Activated naive CD8-positive, alpha-beta T cell treated with anti-CD3 and anti-CD28 coated beads, Interleukin-2, amount 50 U/mL, for 24 hours (primary cell): ENCODE measurements at places on chromosomes 3 and 15.
A peak's percentile ranks its signal among the peaks of the same experiment; 100 is the strongest.

DNA sequence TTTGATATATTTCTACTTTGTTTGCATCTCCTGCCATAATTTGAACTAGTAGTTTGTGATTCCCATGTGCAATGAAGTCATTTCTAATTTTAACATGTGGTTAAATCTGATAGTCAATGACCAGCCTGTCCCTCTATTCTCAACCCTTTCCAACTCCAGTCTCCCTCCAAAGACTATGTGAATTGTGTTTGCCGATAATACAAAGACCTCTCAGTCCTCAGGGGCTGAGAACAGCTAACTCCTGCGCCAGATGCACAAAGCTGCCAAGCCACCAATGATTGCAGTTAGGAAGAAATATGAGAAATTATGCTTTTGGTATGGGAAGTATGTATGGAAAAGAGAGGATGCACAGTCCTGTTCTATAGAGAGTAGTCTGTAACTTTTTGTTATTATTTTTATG is 54.0 kb downstream of the KCNH8 start:
- no peak for DNase-seq

- DNase-seq: no peak
Observed at GRCh38 chr3:36943601-36944000, 1.3 kb downstream of the TRANK1 start.

- DNase-seq: no peak
Observed at GRCh38 chr3:183353421-183353820, 75.0 kb downstream of the MCF2L2 start.

- no peak for DNase-seq
Observed at GRCh38 chr15:40595219-40595618, 1.2 kb downstream of the KNL1 start.

- DNase-seq: peak; percentile 13
Observed at GRCh38 chr15:48645558-48646330, at the start of gene FBN1. FBN1 (minus strand) TSS chr15:48645709; CDS start chr15:48644769, 940 bp downstream.

DNA sequence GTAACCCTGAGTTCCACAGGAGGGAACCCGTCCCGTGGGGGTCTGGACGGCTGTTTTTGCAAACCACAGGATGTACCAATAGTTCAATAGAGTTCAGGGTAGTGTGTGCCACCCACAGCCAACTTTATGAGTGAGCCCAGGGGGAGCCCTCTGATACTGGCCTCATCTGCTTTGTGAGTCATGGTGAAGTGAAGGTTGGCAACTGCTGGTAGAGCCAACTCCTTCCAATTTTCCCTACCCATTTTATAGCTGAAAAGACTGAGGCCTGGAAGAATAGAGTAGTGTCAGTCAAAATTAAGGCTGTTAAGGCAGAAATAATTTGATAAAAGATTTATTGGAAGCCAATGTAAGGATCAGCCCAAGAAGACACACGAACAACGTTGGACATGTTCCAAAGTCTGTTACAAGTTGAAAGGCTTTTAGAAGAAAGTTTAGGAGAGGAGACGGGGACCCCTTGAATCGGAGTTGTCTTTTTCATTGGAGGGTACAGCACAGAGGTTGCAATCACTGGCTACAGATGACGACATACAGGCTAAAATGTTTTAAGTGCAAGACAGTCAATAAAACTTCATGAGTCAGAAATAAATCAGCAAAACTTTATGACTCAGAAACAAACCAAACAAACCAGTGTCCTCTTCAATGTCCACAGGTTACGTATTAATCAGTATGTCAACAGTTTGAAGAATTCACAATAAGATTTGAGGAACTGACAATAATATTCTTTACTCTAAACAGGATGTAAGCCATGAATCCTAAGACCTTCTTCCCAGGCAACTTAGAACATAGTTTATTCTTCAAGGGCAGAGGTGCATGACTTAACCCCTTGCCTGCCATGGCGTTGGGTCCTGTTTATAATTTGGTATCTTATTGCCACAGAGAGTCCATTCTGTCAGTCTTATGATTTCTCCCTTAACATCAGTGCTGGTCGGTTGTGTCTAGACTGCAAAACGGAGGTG is 62.9 kb upstream of the NR2E3 start:
- no peak for DNase-seq

- DNase-seq: no peak
Observed at GRCh38 chr3:13080591-13080990, 7.4 kb upstream of the IQSEC1 start.

GRCh38 chr3:143445118-143445517 is 325.5 kb downstream of the CHST2 start:
- DNase-seq: no peak

DNA sequence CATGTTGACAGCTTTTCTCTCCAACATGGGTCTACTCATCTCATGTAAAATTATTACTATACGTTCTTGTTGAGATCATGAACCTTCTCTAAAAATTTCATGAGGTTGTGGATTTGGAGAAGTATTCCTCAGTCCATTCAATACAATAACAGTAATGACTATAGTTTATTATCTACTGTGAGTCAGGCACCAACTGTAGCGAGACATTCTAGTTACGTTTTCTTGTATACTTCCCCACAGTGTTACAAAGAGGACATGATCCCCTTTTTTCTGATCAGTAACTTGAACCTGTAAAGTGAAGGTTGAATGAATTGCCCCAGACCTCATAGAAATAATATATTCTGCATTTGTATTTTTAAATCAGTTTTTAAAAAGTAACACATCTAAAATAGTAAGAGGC is 76.4 kb downstream of the AKAP13 start:
- DNase-seq: no peak

- no peak for DNase-seq
Observed at GRCh38 chr3:1380926-1381646, 288.3 kb downstream of the CNTN6 start.

DNA sequence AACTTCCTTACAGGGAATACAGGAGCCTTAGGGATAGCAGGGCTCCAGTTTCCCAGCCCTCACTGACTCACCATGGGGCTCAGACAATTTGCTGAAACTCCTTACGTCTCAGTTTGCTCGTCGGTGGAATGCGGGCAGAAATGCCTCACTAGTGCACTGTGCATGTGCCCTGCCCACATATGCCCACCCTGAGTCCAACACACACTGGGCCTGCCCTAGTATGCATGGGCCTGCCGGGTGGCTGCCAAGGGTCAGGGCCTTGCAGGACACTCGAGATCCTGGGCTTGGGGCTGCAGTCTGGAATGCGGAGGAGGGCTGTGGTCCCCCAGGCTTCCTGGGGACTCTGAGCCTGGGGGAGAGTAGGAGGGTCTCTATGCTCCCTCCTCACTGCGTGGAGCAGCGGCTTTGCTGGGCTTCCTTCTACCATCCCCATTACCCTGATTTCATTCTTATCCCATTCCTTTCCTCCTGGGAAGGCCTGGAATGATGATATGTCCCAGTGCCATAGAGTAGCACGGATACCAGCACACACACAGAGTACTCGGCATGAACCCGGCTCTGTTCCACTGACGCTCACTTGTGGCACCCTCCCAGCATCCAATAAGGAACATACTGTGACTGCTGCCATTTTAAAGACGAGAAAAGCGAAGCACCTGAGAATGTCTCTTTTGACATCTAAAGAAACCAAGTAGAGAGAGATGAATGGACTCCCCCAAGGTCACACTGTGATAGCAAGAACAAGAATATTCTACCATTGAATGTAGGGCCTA is 124.2 kb downstream of the ASB7 start:
- no peak for DNase-seq

DNA sequence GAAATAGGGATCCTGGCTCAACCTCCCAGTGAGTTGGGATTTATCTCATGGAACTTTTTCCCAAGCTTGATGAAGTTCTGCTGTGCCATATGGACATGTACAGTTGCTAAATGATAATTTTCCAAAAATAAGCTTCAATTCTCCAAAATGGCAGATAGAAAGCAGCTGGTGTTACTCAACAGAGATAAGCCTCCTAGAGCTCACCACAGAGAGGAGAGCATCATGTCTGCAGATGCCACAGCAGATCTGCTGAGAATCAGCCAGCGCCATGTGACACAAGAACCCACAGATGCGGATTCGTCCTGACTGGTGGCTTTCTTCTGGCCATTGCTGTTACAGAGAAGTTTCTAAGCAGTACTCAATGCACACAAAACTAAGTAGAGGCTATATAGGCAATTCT is 50.6 kb downstream of the AGTR1 start:
- no peak for DNase-seq

DNA sequence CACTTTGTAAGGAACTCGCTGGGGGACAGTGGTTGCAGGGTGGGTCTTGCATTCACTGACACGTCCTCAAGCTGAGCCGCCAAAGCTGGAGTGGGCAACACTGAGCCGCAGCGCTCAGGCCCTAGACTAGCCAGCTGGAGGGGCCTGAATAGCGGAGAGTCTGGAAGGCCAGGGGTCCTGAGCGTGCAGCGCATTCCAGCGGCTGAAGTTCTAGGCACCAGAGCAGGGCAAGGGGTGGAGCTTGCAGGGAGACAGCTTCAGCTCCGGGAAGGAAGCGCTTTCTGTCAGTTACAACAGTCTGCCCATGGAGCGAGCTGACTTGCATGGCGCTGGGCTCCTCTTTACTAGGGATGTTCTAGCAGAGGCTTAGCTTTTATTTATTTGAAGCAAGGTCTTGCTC is 2.7 kb downstream of the MAP6D1 start:
- no peak for DNase-seq

DNA sequence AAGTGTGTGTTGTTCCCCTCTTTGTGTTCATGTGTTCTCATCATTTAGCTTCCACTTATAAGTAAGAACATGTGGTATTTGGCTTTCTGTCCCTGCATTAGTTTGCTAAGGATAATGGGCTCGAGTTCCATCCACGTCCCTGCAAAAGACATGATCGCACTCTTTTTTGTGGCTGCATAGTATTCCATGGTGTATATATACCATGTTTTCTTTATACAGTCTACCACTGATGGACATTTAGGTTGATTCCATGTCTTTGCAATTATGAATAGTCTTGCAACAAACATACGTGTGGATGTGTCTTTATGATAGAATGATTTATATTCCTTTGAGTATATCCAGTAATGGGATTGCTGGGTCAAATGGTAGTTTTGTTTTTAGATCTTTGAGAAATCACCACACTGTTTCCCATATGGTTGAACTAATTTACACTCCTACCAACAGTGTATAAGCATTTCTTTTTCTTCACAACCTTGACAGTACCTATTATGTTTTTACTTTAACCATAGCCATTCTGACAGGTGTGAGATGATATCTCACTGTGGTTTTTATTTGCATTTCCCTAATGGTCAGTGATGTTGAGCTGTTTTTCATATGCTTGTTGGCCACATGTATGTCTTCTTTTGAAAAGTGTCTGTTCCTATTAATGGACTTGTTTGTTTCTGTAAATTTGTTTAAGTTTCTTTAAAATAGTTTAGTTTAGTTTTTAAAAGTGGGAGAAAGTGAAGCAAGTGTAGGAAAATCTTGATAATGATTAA is 21.9 kb upstream of the SLC30A4 start:
- DNase-seq: no peak

DNA sequence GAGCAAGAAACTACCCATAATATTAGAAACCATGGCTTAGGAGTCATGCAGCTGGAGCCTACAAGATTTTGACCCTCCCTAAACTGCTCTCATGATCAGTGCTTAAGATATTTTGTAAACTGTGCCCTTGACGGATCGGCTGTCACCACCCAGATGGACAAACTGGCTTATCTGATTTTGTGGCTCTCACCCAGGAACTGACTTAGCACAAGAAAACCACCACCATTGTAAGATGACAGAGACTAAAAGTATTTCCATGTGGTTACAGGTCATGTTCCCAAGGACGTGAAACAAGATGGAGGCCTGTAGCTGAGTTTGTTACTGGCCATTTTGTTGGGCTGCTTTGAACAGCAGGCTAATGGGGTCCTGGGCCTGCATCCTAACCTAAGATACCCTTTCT is 940.9 kb downstream of the OTOL1 start:
- DNase-seq: no peak

GRCh38 chr15:98152156-98152555 is 191.7 kb downstream of the ARRDC4 start:
- no peak for DNase-seq

GRCh38 chr15:100531823-100532327 is 3.1 kb upstream of the CERS3 start:
- DNase-seq: no peak

GRCh38 chr3:109116031-109116430 is 1.9 kb downstream of the MORC1 start:
- no peak for DNase-seq

DNA sequence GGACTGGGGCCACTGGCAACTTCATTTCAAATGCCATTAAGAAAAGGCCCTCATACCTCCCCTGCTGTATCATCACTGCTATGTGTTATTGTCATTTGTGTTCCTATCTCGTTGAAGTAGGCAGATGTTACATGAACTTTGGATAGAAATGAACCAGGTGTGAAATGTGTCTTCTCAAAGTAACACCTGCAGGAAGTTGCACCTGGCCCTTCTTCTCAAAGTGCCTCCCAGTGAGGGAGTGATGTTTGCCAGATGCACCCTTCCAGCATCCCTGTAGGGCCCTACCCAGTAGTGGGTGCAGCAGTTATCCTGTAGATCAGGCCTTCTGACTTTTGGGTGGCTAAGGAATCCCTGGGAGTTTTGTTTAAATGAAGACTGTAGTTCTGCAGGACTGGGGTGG is 197.7 kb upstream of the CTNNB1 start:
- no peak for DNase-seq

DNA sequence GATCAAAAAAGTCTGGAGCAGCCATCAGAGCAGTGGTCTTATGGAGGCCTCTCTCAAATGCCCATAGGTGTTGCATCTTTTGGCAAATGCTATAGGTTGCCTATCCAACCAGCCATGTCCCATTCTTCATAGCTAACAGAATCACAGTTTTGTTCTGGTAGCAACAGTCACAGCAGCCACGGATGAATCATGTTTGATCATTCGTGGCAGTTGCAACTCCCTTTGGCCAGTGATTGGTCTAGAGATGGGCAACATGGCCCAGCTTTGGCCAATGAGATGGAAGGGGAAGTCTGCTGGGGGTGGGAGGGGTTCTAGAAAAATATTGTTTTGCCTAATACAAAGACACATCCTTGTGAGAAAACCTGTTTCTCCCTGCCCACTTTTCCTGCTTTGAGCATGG is 50.3 kb upstream of the PPP2R3A start:
- DNase-seq: no peak

- no peak for DNase-seq
Observed at GRCh38 chr3:14889205-14889604, 58.2 kb upstream of the NR2C2 start.

GRCh38 chr3:103894162-103894822 is 1459.5 kb downstream of the ZPLD1 start:
- DNase-seq: no peak

DNA sequence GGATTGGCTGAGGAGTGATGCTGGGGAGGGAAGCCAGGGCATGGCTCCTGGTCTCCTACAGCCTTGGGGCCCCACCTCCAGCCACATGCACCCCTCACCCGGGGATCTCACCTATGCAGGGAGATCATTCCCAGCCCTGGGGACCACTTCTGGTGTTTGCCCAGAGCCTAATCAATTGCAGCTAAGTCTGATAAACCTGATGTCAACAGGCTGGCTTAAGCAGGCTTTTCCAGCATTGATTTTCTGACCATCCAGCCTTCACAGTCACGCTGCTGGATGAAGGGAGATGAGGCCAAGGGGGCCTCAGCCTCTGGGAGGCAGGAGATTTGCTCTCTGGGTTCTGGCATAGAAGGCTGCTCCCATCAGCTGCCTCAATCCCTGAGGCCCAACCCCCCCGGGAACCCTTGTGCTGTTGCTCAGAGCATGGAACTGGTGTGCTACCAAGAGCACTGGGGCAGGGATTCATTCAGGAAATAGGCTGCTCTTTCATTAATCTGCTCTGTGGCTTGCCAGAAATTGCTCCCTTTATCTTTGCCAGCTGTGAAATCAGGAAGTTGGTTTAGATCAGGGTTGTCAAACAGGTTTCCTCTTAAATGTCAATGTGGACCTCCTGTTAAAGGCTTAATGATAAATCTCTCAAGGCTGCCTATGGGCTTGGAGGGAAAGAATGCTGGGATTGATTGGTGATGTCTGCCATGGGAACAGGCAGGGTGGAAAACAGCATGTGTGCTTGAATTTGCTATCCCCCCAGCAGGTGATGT is 19.0 kb downstream of the FAM3D start:
- DNase-seq: no peak
